ENCODE measurements at places on chromosomes 2 and 18.

DNA sequence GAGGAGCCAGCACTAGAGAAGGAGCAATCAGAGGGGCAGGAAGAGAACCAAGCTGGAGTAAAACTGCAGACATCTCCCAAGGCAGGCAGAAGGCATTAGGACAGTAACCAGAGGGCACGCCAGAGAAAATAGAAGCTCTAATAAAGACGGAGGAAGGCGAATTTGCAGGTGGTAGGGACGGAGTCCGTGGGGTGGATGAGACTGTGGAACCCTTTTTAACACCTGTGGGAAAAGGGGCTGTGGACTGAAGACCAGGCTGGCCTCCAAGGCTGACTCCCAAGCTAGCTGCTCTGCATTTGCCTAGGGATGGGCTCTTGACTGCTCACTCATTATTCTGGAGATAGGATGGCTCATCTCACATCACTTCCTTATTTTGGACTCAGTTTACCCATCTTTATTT, 49.5 kb downstream of the SLC4A1AP start:
- DNase-seq: no peak

GRCh38 chr2:173966274-173967098, 1.3 kb upstream of the SP3 start:
- no peak for DNase-seq

- no peak for DNase-seq
These were observed 11.9 kb downstream of the BCL2 start for GRCh38 chr18:63307551-63308200.

- DNase-seq: no peak
These were observed 656.0 kb upstream of the SALL3 start for GRCh38 chr18:78323453-78324197.

DNA sequence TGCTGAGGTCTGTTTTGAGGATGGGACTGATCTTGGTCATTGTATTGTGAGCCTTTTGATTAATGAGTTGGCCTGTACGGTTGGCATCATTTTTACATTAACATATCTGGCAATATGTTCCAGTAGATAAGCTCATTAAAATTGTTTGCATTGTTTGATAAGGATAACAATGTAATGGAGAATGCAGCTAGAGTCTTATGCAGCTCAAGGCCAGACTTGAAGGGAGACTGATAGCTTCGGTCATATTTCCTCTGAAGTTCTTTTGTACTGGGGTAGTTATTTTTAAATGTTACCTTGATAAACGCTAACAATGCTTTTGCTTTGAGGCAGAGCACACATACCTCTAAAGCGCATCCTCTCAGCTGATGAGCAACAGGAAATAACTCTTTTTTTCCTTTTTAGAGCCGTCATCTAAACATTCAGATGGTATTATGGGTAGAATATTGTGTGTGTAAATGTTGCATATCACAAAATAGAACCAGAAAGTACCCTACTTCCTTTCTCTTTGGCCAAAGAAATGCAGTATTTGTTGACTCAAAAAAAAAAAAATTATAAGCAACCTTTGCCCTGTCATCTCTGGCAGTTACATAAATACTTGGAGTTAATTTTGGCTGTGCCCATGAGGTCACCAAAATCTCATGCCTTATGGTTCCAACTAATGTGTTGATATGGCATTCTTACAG, 1.3 kb downstream of the MAPRE2 start:
- no peak for DNase-seq

- DNase-seq: no peak
These were observed 2.0 kb downstream of the NAGK start for GRCh38 chr2:71070294-71071093.

DNA sequence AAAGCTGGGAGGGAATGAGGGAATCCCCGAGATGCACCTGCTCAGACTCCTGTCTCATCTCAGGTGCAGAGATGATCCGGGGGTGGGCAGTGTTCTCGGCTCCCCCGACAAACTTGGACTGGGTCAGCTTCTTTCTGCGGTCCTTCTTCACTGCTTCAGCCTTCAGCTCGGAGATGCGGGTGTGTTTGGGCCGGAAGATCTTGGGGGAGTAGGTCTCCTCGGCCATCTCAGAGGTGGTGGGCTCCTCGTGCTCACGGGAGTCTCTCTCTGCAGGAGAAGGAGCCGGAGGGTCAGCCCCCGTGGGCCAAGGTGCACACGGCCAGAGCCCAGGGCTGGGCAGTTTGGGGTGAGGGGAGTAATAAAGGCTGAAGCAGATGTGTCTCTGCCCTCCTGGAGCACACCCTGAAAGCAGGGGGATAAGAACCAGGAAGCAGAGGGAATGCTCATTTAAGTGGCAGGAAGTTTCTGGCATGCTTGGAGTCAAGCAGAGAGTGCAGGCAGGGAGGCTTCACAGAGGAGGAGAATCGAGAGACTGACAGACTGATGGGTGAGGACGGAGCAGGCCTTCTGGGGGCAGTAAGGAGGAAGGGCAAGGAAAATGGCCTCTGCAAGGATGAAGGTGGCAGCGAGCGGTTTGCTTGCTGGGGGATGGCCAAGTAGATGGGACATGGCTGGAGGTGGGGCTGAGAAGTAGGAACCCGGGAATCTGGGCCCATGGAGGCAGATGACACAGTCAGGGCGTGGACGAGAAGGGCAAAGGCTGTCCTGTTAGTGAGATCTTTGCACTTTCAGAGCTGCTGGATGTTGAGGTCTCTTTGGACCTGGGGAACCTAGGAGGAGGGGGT, 16.3 kb downstream of the IGFBP5 start:
- DNase-seq: no peak

DNA sequence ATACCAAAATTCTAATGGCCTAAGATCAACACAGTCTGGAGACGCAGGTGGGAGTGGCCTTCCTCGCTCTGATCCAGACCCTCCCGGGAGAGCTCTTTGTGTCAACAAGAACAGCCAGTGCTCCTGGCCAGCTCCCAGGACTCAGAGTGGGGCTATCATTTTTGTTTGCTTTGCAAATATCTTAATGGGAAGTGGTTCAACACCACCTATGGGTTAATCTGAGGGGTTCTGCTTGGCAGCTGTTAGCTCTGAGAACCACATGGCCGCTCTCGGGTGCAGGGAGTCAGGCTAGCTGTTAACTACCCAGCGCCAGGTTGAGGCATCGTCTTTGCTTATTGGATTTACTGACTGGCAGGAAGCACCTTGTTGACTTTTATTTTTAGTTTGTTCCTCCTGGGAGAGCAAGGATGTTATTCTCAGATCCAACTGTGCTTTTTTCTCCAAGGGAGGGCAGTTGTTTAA, 184.8 kb upstream of the SP5 start:
- peak; percentile 99 for DNase-seq

- no peak for DNase-seq
These were observed 80.9 kb downstream of the GALNT1 start for GRCh38 chr18:35662293-35663062.

DNA sequence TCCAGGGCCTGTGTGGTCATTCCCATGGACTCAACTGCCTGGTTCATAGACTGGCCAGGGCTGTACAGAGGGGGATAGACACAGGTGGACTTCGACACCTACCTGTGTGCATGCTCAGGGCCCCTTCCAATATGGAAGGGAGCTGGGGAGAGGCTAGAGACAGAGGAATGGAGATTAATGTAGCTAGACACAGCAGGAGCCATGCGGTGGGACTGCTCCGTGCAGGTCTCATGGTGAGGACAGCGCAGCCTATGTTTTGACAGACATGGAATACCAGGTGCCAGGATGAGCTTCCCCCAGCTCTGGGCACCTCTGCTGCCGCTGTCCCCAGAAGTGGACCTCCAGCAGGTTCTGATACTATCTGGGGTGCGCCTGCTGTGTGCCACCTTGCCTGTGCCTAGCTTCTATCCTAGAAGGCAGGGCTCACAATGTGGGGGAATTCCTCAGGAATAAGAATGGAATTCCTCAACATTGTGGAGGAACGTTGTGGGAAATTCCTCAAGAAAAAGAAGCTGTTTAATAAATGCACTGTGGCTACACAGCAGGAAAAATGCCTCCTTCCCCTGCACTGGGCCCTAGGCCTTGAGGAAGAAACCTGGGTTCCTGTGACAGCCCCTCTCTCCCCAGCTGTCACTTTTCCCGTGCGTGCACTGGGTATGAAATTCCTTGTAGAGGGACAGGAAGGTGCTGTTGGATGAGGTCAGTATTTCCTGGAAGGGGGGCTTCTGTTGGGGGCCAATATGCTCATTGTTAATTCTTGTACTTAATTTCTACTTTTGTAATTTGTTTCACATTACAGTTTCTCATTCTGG, 7.3 kb downstream of the IL1R1 start:
- no peak for DNase-seq

DNA sequence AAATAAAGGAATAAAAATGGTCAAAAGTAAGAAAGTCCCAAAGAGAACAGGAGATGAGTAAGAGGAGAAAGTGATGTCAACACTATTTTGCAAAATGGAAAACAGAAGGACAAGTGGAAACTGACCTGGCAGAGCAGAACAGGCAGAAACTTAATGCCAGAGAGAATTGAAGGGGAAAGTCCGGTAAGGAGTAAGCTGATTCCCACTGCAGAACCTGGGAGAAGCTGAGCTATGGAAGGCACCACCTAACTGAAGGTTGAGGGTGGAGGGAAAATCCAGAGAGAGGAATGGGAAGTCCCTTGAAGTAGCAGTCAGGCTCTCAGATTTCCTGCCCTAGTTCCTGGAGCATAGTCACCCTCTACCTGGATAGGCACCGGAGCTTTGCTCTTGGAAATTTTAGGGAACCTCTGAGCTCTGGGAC, 59.8 kb downstream of the MOGAT1 start:
- DNase-seq: no peak

DNA sequence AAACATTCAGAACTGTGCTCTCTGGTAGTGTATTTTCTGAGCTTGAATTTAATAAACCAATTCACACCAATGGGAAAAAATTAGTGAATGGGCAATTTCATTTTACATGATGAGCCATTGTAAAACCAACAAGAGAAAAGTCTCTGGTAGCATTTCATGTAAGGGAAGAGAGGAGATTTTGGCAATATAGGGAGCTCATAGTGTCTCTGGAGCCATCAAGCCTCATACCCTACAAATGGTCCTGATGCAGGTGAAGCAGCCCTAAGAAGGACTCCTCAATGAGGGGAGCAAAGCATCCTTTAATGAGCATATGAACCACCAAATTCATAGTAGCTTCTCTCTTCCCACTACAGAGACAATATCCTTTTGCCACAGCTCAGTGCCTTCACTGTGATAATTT, 373.0 kb downstream of the RIT2 start:
- no peak for DNase-seq

GRCh38 chr2:142672698-142673097, 204.8 kb upstream of the KYNU start:
- DNase-seq: no peak

DNA sequence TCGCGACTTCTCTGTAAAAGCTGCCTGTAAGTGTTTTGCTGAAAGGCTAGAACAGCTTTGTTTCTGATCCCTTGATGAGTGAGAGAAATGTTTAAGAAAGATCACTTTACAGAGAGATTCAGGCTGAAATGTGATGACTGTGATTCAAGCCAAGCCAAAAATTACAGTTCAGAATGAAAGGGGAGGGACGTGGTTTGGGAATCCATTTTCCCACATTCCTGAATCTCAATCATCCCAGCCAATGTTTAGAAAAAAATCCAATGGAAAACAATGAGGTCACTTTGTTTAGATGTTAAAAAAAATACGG, 416.7 kb downstream of the ARHGAP15 start:
- DNase-seq: no peak

DNA sequence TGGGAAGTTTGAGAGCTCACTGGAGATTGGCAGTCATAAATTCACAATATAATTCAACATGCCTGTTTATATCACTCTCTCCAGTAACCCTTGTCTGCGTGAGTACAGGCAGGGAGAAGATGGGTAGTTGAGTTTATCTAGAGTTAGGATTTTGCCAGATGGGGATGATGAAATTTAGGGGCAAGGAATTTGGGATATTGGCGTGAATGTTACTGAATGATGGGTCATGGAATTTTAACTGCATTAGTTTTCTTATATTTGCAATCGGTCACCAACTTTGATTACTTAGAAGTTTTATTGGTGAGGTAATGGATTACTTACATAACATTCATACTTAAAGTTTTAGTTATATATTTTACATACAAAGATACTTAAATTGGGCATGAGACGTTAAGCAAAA, 35.1 kb downstream of the SANBR start:
- no peak for DNase-seq

Data from smooth muscle cell of the brain vasculature (primary cell).